ENCODE measurements at places on chromosomes 16 and 17. TPM values are rescaled to one million over a fixed set of nuclear protein-coding genes. Genes with fewer than 3 reads are reported as not detected.

The OSGIN1 gene
- 8.3 TPM for polyA plus RNA-seq

The PRR15L gene
- polyA plus RNA-seq, result 15.2 TPM

The TPSD1 gene
- 1.5 TPM for polyA plus RNA-seq

The ZNF598 gene
- polyA plus RNA-seq, result 36.4 TPM

The TBC1D3I gene
- 0.14 TPM for polyA plus RNA-seq

The MXRA7 gene
- 10.0 TPM for polyA plus RNA-seq

All from esophagus (tissue), 2 donors.